Peyer's patch (tissue), 4 donors: ENCODE measurements at places on chromosomes 3 and 15. TPM values are rescaled to one million over a fixed set of nuclear protein-coding genes. Genes with fewer than 3 reads are reported as not detected.

DNA sequence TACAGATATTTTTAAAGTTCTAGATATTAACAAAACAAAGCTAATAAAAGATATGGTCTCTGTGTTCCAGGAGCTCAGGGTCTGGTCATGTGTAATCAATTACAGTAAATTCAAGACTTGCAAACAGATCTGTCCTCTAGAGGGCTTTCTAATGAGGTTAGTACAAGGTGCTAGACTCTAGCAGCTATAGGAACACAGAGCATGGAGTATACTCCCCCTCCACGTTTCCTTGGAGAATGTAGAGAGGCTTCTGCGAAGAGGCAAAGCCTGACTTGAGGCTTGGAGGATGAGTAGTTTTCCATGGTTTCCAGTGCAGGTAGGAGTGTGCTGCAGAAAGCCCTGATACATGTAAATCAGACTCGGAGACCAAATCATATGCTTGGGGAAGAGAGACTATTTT, 32.7 kb upstream of the DLG1 start:
- H3K27me3 ChIP-seq, result no peaks in the 10 kb centered on the region
- H3K27ac ChIP-seq, result no peak overlapping the region
- DNase-seq, result no peak
- H3K36me3 ChIP-seq, result no peaks in the 10 kb centered on the region
- H3K4me3 ChIP-seq, result no peak overlapping the region

GRCh38 chr3:16089521-16089920, 85.0 kb upstream of the GALNT15 start:
- no peak overlapping the region for H3K27ac ChIP-seq
- H3K4me1 ChIP-seq, result no peaks in the 10 kb centered on the region
- H3K36me3 ChIP-seq, result no peaks in the 10 kb centered on the region

DNA sequence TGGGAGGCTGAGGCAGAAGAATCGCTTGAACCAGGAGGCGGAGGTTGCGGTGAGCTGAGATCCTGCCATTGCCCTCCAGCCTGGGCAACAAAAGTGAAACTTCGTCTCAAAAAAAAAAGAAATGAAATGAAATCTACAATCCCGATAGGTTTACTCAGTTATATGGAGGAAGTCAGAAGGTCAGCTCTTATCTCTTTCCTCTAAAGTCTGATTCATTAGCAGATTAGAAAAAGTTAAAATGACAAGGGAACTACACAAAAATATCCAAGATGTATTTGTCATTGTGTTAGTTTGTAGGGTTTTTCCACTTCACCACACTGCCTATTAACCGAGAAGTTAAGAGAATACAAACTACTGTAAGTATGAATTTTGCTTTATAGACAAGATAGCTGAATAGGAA, 420.6 kb downstream of the SHQ1 start:
- no peak overlapping the region for H3K4me3 ChIP-seq
- H3K36me3 ChIP-seq, result no peaks in the 10 kb centered on the region
- no peaks in the 10 kb centered on the region for H3K4me1 ChIP-seq
- no peaks in the 10 kb centered on the region for H3K27me3 ChIP-seq

- no peak for DNase-seq
- H3K27me3 ChIP-seq, result no peaks in the 10 kb centered on the region
- no peaks in the 10 kb centered on the region for H3K4me1 ChIP-seq
- H3K27ac ChIP-seq, result no peak overlapping the region
- H3K36me3 ChIP-seq, result no peaks in the 10 kb centered on the region
- H3K4me3 ChIP-seq, result no peak overlapping the region
Measured at GRCh38 chr3:130428871-130429712, 83.6 kb downstream of the COL6A5 start.

GRCh38 chr3:15932348-15933300, 134.8 kb upstream of the ANKRD28 start:
- no peaks in the 10 kb centered on the region for H3K36me3 ChIP-seq
- no peaks in the 10 kb centered on the region for H3K4me1 ChIP-seq
- DNase-seq, result no peak
- H3K4me3 ChIP-seq, result no peak overlapping the region

DNA sequence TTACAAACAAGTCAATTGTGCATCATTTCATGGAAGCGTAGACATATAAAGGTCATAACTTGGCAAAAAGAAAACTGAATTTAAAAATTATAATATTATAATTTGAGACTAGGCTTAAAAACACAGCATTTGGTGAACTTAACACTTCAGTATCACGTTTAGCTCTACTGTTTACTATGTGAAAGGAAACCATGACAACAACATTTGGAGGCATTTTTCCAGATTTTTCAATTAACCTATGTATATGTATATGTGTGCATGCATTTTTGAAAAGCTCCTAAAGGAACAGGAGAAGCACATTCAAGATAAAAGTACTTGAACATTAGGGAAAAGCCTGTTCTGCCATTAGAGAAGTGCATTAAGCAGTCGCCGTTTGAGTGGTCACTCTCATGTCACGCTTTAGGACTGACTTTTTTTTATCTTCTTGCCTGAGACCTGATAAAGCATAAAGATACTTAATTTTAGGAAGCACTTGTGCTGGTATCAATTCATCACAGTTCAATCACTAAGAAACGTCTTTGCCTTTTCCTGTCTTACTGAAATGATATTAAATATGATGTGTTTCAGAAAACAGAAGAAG, 156.0 kb downstream of the NAALADL2 start:
- H3K4me3 ChIP-seq, result no peak overlapping the region
- H3K36me3 ChIP-seq, result no peaks in the 10 kb centered on the region
- no peak overlapping the region for H3K27ac ChIP-seq

- no peaks in the 10 kb centered on the region for H3K27me3 ChIP-seq
- H3K36me3 ChIP-seq, result no peaks in the 10 kb centered on the region
- peak overlapping the region; percentile 70 for H3K27ac ChIP-seq
- H3K4me3 ChIP-seq, result no peak overlapping the region
- H3K4me1 ChIP-seq, result peaks cover 22% of the 10 kb centered on the region
- DNase-seq, result no peak
Measured at GRCh38 chr3:12445523-12446240, 38.6 kb upstream of the TSEN2 start.

DNA sequence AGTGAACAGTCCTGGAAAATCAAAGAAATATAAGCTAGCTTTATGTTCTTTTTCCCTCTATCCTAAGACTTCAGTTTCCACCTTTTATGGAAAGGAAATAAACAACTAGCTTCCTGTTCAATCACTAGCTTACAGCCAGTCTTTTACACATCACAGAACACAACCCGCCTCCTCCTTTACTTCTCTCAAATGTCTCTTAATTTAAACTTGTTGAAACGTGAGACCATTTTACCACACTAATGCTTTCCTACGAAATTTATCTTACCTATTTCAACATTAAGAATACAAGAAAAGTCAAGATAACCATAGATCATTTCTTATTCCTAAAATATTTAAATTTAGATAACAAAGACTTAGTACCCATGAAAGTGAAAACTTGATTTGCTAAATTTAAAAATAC, 6.2 kb downstream of the PRTG start:
- H3K36me3 ChIP-seq, result no peaks in the 10 kb centered on the region

DNA sequence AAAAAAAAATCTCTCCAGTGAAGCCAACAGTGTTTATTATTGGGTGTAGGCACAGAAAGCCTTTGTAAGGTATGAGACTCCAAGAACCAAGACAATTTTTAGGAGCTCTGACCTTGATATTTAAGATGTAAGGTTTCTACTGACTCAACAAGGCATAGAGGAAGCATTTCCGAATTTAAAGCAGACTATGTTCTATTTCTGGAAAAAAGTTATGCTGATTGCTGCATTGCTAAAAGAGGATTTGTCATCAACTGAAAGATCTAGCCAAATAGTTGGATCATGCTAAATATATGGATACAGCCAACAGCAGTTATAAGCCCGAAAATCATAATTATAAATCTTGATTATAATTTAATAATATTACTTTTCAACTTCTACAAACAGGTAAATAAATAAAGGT, 53.3 kb upstream of the MELTF start:
- DNase-seq, result no peak
- H3K36me3 ChIP-seq, result no peaks in the 10 kb centered on the region
- H3K4me1 ChIP-seq, result no peaks in the 10 kb centered on the region
- no peaks in the 10 kb centered on the region for H3K27me3 ChIP-seq

- H3K27me3 ChIP-seq, result no peaks in the 10 kb centered on the region
- no peak overlapping the region for H3K4me3 ChIP-seq
- no peak for DNase-seq
- H3K36me3 ChIP-seq, result no peaks in the 10 kb centered on the region
Measured at GRCh38 chr3:183460081-183461055, 31.9 kb upstream of the MCF2L2 start.

- H3K4me3 ChIP-seq, result no peak overlapping the region
- DNase-seq, result no peak
- H3K36me3 ChIP-seq, result no peaks in the 10 kb centered on the region
- no peak overlapping the region for H3K27ac ChIP-seq
Measured at GRCh38 chr3:73378207-73378606, 246.5 kb downstream of the PDZRN3 start.

DNA sequence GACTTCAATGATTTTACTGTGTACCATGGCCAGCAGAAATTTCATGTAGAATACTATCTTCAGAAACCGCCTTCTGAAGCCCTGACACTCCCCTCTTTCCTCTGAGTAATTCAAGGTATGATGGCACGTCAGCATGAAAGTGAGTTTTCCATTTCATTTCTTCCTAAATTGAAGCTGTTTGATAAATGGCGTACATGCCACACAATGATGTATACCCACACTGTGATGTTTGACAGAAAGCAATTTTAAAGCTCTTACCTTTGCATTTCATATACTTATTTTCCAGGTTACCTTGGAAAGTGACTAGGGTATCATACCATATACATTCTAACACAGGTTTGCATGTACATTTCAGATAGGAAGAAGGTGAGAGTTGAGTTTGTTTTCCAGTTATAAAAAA, 147.9 kb upstream of the LRRC3B start:
- no peaks in the 10 kb centered on the region for H3K27me3 ChIP-seq
- no peak overlapping the region for H3K4me3 ChIP-seq
- no peak for DNase-seq
- no peaks in the 10 kb centered on the region for H3K36me3 ChIP-seq

DNA sequence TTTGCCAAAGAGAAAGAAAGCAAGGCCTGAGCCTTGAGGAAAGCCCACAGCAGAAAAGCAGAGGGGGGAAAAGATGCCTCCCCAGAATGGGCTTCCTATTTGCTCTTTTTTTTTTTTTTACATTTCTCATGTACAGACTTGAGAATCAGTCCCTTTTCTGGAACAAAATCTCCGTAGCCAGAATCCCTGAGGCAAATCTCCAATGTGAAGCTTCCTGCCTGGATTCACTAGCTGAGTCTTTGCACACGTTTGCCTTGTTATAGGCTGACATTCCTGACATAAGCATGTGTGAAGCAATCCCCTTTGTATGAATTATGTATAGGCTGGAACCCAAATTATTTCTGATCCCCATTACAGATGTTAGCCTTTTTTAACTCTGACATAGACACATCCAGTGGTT, 52.2 kb upstream of the ACTL6A start:
- DNase-seq, result no peak
- H3K36me3 ChIP-seq, result no peaks in the 10 kb centered on the region
- no peak overlapping the region for H3K4me3 ChIP-seq
- no peak overlapping the region for H3K27ac ChIP-seq
- no peaks in the 10 kb centered on the region for H3K4me1 ChIP-seq

DNA sequence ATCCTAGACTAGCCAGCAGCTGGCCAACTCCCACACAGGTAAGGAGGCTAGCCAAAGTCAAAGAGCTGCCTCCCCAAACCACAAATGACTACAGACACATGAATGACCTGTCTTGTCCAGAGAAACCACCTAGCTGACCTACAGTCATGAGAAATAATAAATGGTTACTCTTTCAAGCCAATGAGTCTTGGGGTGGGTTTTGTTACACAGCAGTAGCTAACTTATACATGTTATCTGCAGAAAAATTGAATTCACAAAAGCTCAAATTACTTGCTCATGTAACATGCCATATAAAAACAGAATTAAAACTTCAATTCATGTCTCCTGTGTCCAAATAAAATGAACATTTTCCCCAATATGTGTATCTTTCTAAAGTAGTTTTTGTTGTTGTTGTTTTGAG, 307.4 kb upstream of the NR2F2 start:
- no peaks in the 10 kb centered on the region for H3K4me1 ChIP-seq
- H3K4me3 ChIP-seq, result no peak overlapping the region

DNA sequence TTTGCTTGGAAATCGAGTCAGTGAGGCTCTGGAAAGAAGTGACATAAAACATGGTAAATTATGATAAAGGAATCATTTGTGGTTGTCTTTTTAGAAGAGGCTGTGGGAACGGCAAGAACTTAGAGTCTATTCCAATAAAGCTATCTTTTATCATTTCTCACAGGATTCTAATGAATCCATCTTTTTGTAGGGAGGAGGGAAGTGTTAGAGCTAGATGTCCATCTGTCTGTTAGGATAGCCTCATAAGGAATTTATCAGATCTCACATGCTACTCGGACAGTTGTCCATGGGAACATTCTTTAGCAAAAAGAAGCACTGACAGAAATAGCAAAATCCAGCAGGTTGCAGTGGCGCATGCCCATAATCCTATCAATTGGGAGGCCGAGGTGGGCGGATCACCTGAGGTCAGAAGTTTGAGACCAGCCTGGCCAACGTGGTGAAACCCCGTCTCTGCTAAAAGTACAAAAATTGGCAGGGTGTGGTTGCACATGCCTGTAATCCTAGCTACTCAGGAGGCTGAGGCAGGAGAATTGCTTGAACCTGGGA, 37.0 kb downstream of the STARD9 start:
- DNase-seq, result no peak
- H3K4me1 ChIP-seq, result no peaks in the 10 kb centered on the region
- H3K27me3 ChIP-seq, result no peaks in the 10 kb centered on the region
- H3K27ac ChIP-seq, result no peak overlapping the region
- no peaks in the 10 kb centered on the region for H3K36me3 ChIP-seq
- H3K4me3 ChIP-seq, result no peak overlapping the region

DNA sequence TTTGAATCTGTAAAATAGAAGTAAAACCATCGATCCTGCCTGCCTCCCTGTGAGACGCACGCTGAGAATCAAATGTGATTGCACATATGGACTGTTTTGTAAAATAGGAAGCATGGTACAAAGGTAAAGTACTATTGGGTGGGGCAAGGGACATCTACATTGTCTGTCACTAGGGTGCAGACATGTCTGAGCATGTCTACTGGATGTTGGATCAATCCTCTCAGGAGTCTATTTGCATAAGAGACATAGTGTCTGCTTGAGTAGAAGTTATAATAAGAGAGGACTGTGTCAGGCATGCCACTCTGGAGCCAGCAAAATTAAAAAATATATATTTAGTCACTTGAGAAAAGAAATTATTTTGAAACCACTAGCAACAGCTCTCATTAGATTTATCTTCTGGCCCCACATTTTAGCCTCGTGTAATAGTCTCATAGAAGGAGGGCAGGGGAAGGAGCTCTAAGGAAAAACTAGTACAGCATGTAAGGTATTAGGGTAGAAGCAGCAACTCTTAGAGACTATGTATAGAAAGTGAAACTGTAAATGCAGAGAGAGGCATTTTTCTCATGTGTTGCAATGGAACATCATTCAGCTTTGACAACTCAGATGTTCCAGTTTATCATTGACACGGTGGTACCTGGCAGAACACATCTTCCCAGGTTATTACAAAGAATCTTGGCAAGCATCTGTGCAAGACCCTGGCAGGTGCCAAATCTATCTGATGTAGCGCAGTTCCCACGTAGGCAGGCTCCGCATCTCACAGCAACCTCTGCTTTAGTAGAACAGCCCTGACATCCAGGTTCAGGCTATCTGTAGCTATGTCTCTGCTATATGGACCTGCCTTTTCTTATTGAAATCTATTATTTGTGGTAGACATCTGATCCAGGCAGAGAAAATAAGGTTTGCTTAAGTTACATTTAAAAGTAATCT, 85.2 kb upstream of the CHL1 start:
- no peak overlapping the region for H3K27ac ChIP-seq
- no peak overlapping the region for H3K4me3 ChIP-seq
- no peaks in the 10 kb centered on the region for H3K4me1 ChIP-seq
- no peak for DNase-seq

The TMEM41A gene
- 114 TPM for total RNA-seq

The CAV3 gene
- total RNA-seq, result not detected

The NGRN gene
- 35.3 TPM for total RNA-seq

The UROC1 gene
- total RNA-seq, result not detected

The NTRK3 gene
- total RNA-seq, result 4.1 TPM
